ENCODE measurements at places on chromosomes 7 and 10.

- DNase-seq, result no peak
These were observed 24.3 kb upstream of the ST7 start for GRCh38 chr7:116929021-116929420.

- DNase-seq, result no peak
These were observed 38.9 kb upstream of the LANCL2 start for GRCh38 chr7:55326081-55326835.

DNA sequence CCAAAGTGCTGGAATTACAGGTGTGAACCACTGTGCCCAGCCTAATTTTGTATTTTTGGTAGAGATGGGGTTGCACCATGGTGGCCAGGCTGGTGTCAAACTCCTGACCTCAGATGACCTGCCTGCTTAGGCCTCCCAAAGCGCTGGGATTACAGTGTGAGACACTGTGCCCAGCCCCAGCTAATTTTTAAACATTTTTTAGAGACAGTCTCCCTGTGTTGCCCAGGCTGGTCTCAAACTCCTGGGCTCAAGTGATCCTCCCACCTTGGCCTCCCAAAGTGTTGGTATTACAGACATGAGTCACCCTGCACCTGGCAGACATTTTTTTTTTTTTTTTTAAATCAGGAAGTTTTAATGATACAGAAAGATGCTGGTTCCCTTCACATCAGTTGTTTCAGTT, 15.5 kb downstream of the DENND10 start:
- no peak for DNase-seq

DNA sequence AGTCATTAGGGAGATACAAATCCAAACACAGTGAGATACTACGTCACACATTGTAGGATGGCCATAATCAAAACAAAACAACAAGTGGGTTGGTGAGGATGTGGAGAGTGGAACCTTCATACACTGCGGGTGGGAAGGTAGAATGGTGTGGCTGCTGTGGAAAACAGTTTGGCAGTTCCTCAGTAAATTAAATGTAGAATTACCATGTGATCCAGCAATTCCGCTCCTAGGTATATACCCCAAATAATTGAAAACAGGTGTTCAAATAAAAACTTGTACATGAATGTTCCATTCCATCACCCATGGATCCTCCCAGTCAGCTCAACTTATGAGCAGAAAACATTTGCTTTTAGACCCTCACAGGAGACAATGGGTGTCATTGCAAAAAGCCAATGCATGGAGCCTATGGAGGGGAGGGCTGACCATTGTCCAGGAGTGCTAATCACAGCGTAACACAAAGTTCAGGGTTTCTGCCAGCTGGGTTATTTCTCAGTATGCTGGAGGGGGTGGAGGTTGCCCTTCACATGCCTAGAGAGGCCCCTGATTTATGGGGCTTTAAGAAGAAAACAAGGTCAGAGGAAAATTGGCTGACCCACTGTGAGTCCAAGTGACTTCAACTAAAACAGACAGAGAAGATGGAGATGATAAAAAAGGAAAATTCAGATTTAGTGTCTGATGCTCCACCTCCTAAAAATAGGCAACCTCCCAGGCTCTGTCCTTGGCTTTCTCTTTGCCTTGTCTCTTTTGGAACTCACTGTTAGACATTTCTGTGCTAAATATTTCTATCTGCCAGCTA, 124.1 kb downstream of the WDR11 start:
- DNase-seq, result no peak

GRCh38 chr7:130488392-130489139, 3.3 kb upstream of the MEST start:
- DNase-seq, result no peak

- DNase-seq, result no peak
These were observed 2.5 kb upstream of the PYROXD2 start for GRCh38 chr10:98417481-98417959.

- no peak for DNase-seq
These were observed 161.3 kb downstream of the SRPK2 start for GRCh38 chr7:105227391-105227790.

GRCh38 chr10:75211007-75211691, 553 bp downstream of the VDAC2 start:
- no peak for DNase-seq

GRCh38 chr7:156703773-156704482, 63.4 kb downstream of the RNF32 start:
- DNase-seq, result no peak

GRCh38 chr7:45104844-45105587, 6.5 kb downstream of the TBRG4 start:
- no peak for DNase-seq

DNA sequence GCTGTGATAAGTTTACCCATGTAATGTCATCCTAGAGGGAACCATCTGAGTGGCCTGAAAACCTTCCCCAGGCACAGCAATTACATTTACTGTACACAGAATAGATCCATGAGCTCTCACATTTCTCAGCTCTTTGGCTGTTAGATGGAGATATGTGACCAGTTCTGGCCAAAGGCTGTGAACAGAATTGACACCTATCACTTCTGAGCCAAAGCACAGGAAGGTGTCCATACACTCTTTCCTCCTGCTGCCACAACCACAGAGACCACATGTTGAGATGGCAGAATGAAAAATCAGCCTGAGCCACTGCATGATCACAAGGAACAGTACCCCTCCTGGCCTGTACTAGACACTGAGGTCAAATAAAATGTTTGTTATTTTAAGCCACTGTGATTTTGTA, 44.3 kb upstream of the ATOH7 start:
- DNase-seq, result no peak

Data from effector memory CD4-positive, alpha-beta T cell (primary cell).